ENCODE measurements at places on chromosomes 13 and 19. TPM values are rescaled to one million over a fixed set of nuclear protein-coding genes. Genes with fewer than 3 reads are reported as not detected.

Gene ZNF17
- 10.0 TPM for total RNA-seq

Gene CYP4F2
- not detected for total RNA-seq

Gene STARD13
- 32.5 TPM for total RNA-seq

Gene NLRP11
- total RNA-seq, result not detected

Gene CAB39L
- total RNA-seq, result 8.8 TPM

Gene ATCAY
- not detected for total RNA-seq

Gene ZNF497
- 0.53 TPM for total RNA-seq

Gene NCR1
- total RNA-seq, result not detected

Gene IQCN
- 0.07 TPM for total RNA-seq

Gene FFAR2
- total RNA-seq, result not detected

Gene MAP1S
- total RNA-seq, result 52.6 TPM

Gene RGCC
- total RNA-seq, result 40.4 TPM

All from pulmonary artery endothelial cell (primary cell).